Smooth muscle cell of the pulmonary artery (primary cell): ENCODE measurements at places on chromosomes 16 and 17. TPM values are rescaled to one million over a fixed set of nuclear protein-coding genes. Genes with fewer than 3 reads are reported as not detected.

The GLG1 gene
- 356 and 369 TPM in 2 replicates for total RNA-seq

The HSBP1 gene
- total RNA-seq, result 110 and 121 TPM in 2 replicates

The ITGA3 gene
- total RNA-seq, result 269 and 463 TPM in 2 replicates

The ABCA6 gene
- 12.4 and 42.6 TPM in 2 replicates for total RNA-seq

The ICAM2 gene
- total RNA-seq, result 3.9 and 13.0 TPM in 2 replicates

The ADAD2 gene
- not detected in 2 replicates for total RNA-seq

The MT1E gene
- total RNA-seq, result 86.1 and 156 TPM in 2 replicates

The SDR42E1 gene
- under 0.01 TPM in 2 replicates for total RNA-seq

The TUBG1 gene
- 23.8 and 37.4 TPM in 2 replicates for total RNA-seq

The TCAP gene
- total RNA-seq, result 0.52 and 0.53 TPM in 2 replicates

The SLC47A1 gene
- total RNA-seq, result 3.5 and 4.9 TPM in 2 replicates

The SLC16A13 gene
- total RNA-seq, result 0.85 and 1.1 TPM in 2 replicates

The PRR29 gene
- total RNA-seq, result 0.20 and 1.2 TPM in 2 replicates

The OR3A2 gene
- total RNA-seq, result 0.20 TPM in 1 of 2 replicates, not detected in the other

The HOXB4 gene
- total RNA-seq, result 3.1 and 4.6 TPM in 2 replicates
